ENCODE measurements at places on chromosomes 3 and 15.
A peak's percentile ranks its signal among the peaks of the same experiment; 100 is the strongest.

DNA sequence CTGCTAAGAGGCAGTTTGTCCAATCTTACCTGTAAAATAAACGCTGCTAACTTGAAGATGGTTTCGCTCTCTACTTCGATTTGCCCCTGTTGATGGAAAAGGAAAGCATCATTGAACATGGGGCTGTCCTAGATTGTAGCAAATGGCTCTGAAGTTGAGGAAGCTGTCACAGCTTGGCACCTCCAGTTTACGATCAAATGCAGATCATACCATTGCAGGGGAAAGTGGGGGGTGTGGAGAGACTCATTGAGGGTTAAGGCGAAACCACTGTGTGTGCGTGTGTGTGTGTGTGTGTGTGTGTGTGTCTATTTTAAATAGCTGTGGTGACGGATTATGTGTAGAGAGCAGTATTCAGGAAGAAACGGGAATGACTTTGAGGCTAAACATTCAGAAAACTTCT is 127.6 kb upstream of the LMOD3 start:
- peak; percentile 24 for DNase-seq

DNA sequence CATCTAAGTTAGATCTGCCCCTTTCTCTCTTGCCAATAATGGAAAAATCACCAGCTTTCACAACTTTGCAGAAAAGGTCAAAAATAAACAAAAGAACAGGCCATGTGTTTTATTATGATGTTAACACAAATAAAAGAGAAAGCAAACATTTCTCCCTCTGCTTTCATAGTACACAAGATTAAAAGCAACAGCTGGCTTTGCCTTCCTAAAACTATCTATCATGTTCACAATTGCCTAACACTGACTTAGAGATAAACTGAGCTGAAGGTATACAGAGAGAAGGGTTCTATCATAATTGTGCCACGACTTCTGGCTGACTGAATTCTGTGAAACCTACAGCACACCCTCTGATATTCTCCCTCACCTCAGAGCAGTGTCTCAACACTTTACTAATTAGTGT is 29.4 kb downstream of the AADAC start:
- no peak for DNase-seq

GRCh38 chr3:57864853-57865252 is 108.7 kb downstream of the SLMAP start:
- no peak for DNase-seq

GRCh38 chr3:138092023-138092422 is 23.4 kb downstream of the DZIP1L start:
- DNase-seq, result no peak

DNA sequence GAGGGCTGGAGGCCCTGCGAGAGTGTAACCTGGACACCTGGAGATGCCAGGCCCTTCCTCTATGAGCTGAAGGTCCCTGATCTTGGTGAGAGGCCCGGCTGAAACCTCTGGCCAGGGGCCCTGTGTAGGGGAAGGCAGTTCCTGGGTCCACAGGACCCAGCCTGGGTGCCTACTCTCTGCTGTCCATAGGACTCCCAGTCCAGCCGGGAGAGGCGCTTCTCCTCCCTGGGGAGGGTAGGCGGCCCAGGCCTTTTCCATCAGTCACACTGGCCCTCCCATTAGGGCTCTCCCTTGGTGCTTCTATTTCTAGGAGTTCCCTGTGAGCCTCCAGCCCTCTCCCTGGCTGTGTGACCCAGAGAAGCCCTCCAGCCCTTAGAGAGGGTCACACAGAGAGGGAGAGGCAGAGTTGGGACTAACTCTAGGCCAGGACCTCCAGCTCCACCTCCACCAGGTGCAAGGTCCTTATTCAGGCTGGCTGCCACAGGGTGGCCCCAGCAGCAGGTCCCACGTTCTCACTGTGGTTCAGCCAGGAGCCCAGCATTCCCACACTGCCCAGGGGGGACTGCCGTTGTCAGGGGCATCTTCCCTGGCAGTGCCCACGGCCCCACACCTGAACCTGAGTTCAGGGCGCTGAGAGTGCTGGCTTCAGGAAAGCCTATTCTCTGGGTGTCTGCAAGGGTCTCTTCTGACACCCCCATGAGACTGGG is 146.8 kb downstream of the SMAD6 start:
- DNase-seq, result no peak

DNA sequence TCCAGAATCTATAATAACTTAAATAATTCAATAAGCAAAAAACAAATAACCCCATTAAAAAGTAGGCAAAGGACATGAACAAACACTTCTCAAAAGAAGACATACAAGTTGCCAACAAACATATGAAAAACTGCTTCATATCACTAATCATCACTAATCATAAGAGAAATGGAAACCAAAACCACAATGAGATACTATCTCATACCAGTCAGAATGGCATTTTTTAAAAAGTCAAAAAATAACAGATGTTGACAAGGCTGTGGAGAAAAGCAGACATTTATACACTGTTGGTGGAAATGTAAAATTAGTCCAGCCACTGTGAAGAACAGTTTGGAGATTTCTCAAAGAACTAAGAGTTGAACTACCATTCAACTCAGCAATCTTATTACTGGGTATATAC is 19.5 kb upstream of the ZMAT3 start:
- DNase-seq, result no peak

DNA sequence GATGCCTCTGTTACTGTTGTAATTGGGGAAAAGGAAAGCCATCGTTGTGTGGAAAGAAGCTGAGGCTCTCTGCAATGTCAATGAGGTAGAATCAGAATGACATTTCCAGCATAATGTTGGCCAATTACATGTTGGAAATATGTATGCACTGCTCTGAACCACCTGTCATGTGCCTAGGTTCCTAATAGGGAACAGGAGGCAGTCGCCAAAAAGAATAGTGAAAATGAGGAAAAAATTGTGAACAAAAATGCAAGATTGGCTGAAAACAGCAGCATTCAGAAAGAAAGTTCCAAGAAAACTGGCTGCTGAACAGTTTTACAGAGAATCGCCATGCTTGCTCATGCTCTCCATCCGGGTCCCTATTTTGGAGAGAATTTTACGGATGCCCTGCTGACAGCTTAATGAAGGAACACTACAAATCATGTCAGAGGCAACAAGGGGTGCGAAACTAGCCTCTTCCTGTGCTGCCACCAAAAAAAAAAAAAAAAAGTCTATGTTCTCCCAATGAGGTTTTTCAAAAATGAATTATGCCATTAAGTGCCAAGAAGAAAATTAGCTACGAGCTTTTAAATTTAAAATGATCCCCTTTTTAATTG is 305.9 kb upstream of the ARRDC4 start:
- DNase-seq, result no peak

- no peak for DNase-seq
These were observed 6.9 kb upstream of the PTX3 start for GRCh38 chr3:157429708-157430107.

- DNase-seq, result peak; percentile 96
These were observed at the start of gene SLC25A26 for GRCh38 chr3:66220602-66221377. Gene SLC25A26, plus strand, starts transcription at chr3:66221001. Its CDS starts 94 bp downstream, at chr3:66221095.

GRCh38 chr3:16177962-16178627 is 3.6 kb downstream of the GALNT15 start:
- peak; percentile 66 for DNase-seq

- no peak for DNase-seq
These were observed 19.7 kb downstream of the ABHD2 start for GRCh38 chr15:89107984-89108383.

DNA sequence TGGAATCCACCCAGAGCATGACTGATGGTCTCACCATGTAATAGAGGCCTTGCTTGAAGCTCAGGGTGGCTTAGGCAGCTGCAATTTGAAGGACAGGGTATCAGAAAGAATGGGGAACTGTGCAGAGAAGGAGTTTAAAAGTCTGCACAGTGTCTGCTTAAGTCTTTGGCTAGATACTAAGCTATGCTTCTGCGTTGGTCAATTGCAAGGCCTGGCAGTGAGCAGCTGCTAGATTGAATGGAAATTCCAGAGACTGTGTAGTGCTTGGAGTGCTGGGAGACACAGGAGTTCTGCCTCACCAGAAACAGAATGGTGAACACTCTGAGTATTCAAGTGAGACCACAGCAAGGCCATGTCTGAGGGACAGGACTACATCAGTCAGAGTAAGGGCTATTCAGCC is 17.3 kb upstream of the ATP10A start:
- no peak for DNase-seq

- DNase-seq, result no peak
These were observed 134.4 kb upstream of the DAZL start for GRCh38 chr3:16739541-16740105.

DNA sequence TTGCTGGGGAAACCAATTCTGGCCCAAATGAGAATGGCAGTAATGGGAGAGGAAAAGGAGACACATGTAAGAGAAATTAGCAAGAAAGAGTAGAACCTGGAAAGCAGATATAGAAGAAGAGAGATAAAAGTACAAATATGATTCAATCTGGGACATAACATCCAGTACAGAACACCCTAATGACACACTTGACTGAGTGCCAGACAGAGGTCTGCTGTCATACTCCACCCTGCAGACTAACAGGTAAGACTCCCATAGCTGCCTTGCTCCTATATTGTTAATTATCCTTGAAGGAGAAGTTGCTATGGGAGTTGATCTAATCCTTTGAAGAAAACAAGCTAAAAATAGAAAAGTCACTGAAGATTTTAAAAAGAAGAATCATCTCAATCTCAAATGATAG is 21.1 kb downstream of the CCPG1 start:
- no peak for DNase-seq

GRCh38 chr3:143918848-143919247 is 52.8 kb upstream of the DIPK2A start:
- no peak for DNase-seq

GRCh38 chr3:189276444-189277219 is 104.9 kb downstream of the TPRG1 start:
- DNase-seq, result no peak

DNA sequence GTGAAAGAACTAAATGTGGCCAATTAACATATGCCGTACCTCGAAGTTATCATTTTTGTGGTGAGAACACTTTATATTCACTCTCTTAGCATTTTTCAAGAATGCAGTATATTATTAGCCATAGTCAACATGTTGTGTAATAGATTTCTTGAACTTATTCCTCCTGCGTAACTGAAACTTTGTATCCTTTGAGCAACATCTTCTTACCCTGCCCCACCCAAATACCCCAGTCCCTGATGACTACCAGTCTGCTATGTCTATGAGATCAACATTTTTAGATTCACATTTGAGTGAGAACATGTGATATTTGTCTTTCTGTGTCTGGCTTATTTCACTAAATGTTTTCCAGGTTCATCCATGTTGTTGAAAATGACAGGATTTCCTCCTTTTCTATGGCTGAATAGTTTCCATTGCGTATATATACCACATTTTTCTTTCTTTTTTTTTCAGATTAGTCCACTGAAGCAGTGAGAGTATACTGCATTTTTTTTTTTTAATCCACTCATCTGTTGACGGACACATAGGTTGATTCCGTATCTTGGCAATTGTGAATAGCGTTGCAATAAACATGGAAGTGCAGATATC is 12.7 kb upstream of the KBTBD8 start:
- no peak for DNase-seq

DNA sequence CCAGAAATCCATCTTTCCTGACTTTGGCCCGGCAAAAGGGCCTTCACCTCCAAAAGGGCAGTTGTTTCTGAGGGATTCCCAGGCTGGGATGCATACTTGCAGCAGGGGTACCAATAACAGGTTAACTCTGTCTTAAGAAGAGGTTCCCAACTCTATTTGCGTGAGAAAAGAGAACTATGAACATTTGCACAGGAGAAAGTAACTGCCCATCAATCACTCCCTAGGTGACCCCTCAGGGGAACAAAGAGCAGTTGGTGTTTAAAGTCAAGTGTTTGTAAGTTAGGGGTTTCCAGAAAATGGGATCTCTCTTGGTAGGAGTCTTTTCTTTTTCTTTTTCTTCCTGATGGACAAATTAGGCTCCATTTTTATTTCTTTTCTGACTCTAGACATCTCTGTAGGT is 97.3 kb downstream of the EPHB1 start:
- no peak for DNase-seq

- DNase-seq, result no peak
These were observed 190.7 kb downstream of the LSAMP start for GRCh38 chr3:116254541-116254940.

GRCh38 chr15:50496692-50497091 is 49.8 kb downstream of the USP50 start:
- DNase-seq, result no peak

DNA sequence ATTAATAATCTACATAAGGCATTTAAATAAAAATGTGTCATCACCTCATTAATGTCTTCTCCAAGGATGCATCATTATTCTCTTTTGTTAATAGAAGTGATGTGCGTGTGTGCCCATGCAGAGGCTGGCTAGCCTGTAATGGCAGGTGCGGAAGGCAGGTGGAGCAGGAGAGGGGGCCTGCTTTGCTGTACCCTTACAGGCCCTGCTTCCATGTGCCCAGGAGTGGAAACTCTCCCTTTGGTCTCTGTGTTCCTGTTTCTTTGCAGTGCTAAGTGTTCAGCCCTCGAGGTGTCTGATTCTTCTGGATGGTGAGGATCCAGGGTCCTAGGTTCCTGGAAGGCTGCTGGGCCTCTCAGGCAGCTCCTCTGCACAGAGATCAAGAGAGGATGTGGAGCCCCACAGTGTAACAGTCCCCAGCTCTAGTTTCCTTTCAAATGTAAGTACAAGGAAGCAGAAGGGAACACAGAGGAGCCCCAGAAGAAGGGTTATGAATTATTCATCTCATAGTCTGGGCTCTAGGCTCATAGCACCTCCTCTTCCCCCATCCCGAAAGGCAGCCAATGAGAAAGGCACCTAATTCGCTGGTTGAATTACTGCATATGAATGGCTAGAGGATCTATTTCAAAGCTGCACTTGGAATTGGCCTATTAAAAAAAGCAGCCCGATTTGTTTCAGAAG is 39.2 kb upstream of the AGBL1 start:
- DNase-seq, result no peak

DNA sequence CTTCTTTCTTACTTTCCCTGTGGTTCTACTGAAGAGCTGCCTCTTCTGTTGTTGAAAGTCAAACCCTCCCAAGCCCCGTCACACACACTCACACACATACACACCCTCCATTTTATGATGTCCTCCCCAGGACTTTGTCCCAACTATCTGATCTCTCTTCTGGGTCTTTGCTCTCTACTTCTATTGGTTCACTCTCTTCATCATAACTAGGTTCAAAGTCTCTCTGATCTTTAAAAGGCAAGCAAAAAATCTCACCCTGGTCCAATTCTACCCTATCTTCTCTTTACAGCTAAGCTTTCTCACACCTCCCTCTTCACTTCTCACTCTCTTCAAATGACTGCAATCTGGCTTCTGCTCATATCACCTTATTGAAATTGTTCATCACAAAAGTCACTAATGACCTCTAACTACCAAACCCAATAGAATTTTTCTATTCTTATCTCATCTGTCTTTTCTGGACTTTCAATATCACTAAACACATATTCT is 34.8 kb downstream of the LRRFIP2 start:
- no peak for DNase-seq
